ENCODE measurements at places on chromosomes 5 and 9.

DNA sequence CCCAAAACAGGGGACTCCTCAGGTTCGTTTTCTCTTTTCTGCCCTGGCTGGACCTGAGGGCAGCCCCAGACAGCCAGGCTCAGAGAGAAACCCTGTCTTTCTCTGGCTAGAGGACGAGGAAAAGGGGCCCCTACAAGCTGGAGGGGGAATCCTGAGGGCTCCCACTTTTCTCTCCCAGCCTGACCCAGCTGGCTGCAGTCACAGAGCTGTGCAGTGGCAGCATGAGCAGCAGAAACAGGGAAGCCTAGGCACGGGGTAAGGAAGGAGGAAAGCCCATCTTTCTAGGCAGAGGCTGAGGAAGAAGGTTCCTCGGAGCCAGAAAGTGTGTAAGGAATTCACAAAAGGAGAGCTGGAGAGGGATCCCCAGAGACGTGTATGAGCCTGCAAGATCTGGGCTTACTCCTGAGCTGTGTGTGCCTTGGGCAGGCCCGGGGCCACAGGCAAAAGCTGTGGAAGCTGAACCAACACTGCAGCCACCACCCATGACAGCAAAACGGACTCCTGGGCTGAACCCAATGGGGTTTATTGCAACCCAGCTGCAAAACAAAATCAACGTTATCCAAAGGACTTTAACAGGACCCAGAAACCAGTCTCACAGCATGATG lies 16.2 kb downstream of the CAMSAP1 start:
- no peak for DNase-seq

DNA sequence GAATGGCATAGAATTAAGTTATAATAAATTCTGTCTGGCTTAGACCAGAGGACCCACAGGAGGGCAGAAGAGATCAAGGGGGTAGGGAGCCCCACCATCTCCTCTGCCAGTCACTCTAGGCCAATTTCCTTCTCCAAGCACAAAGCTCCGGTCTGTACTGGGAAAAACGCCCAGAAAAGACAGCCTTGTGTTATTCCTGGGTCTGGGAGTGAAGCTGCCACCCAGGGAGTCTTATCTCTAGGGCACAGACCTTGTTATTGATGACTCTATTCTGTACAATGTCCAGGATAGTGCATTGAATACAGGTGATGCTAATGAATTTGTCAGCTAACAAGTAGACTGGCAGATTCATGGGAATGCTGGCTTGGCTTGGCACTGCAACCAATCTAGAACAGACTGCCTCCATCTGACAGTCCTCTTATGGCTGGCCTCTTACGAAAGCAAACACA lies 60.7 kb downstream of the MED27 start:
- no peak for DNase-seq

- DNase-seq: no peak
Measured at GRCh38 chr5:62341783-62342475, 35.9 kb downstream of the KIF2A start.

GRCh38 chr5:79436821-79437220 lies 77.1 kb downstream of the HOMER1 start:
- DNase-seq: no peak

GRCh38 chr5:32595118-32595517 lies 9.8 kb downstream of the SUB1 start:
- DNase-seq: no peak

GRCh38 chr9:38489057-38489456 lies 64.8 kb upstream of the IGFBPL1 start:
- no peak for DNase-seq

DNA sequence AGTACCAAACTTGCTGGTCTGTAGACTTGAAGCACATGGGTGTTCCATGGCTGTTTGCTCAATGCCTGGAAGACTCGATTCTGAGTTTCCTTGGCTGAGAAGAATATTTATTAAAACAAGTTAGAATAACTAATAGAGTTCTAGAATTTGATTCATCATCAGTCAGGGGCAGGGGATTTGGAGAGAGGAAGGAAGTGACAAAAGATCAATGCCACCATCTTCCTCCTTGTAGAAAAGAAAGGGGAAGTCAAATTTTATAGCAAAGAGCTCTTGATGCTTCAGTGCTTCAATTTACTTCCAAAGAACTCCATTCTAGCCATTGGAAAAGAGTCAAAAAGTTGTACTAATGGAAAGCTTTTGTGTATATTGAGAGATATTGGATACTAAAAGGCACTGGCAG lies 236.3 kb downstream of the MCTP1 start:
- DNase-seq: no peak

GRCh38 chr9:129111528-129112151 lies 425 bp downstream of the PTPA start:
- peak; percentile 67 for DNase-seq

- no peak for DNase-seq
Measured at GRCh38 chr5:103477678-103478077, 84.9 kb downstream of the NUDT12 start.

DNA sequence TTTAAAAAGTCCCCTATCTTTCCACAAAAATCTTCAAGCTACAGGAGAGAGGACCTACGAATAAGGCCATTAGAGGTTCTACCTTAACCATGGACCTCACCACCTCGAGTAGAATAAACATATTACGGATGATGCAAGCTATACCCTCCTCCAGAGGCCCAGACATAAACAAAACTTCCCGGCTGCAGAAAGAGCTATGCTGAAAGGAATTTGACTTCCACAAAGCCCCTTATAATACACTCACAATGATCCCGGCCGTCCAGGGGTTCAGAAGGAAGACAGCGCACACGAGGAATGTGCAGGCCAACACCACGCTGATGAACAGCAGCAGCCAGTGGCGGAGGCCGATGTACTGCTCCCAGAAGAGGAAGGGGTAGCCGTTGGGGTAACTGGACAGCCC lies 59.0 kb downstream of the PTCH1 start:
- DNase-seq: no peak

- no peak for DNase-seq
Measured at GRCh38 chr5:170292179-170293104, 5.1 kb downstream of the LCP2 start.

- no peak for DNase-seq
Measured at GRCh38 chr5:122297587-122298298, 14.3 kb upstream of the SNCAIP start.

- DNase-seq: no peak
Measured at GRCh38 chr5:31889001-31889561, 250.2 kb downstream of the PDZD2 start.

GRCh38 chr5:128199611-128200010 lies 116.0 kb downstream of the SLC12A2 start:
- DNase-seq: no peak

DNA sequence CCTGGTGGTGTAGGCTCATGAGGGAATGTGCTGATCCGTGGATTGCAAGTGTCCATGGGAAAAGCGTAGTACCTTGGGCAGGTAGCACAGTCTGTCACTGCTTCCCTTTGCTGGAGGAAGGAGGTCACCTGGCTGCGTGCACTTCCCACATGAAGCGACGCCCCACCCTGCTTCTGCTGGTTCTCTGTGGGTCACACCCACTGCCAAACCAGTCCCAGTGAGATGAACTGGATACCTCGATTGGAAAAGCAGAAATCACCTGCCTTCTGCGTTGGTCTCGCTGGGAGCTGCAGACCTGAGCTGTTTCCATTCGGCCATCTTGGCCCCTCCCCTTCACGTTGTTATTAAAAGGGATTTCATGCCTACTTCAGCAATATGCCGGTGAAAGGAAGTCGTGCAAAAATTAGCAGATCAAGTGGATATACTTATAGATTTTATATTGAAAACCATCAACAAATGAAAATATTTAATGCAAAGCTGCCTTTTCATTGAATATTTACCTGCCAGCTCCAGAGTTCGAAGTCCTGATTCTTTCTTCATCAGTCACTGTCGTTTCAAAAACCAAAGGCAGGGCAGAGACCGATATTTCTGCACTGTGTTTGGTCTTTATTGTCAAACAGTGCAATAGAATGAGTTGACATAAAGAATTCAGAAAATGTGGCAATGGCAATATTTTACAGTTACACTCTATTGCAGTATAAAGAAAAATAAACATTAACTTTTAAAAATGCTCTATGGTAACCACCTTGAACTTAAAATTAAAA lies 123.2 kb downstream of the JAKMIP2 start:
- no peak for DNase-seq

GRCh38 chr9:137351781-137352501 lies 49.9 kb upstream of the NRARP start:
- no peak for DNase-seq

- DNase-seq: no peak
Measured at GRCh38 chr9:73565833-73566465, 414.3 kb downstream of the ANXA1 start.

DNA sequence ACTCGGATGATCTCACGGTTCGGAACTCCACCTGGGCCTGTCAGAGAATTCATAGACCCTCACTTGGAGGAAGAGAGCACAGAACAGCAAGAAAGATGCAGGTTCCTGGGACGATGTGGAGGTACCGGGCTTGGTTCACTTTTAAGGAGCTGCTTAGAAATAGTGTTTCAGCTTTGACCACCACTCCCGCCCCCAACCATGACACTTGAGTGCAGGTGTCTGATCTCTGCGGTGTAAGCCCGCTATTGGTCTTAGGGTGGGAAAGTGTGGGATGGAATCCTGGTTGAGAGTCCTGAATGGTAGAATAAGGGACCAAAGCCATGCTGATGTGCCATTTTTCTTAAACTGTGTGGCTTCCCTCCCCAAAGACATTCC lies 97.2 kb upstream of the LMX1B start:
- DNase-seq: no peak

GRCh38 chr5:149475777-149476176 lies 75.5 kb downstream of the CSNK1A1 start:
- no peak for DNase-seq

DNA sequence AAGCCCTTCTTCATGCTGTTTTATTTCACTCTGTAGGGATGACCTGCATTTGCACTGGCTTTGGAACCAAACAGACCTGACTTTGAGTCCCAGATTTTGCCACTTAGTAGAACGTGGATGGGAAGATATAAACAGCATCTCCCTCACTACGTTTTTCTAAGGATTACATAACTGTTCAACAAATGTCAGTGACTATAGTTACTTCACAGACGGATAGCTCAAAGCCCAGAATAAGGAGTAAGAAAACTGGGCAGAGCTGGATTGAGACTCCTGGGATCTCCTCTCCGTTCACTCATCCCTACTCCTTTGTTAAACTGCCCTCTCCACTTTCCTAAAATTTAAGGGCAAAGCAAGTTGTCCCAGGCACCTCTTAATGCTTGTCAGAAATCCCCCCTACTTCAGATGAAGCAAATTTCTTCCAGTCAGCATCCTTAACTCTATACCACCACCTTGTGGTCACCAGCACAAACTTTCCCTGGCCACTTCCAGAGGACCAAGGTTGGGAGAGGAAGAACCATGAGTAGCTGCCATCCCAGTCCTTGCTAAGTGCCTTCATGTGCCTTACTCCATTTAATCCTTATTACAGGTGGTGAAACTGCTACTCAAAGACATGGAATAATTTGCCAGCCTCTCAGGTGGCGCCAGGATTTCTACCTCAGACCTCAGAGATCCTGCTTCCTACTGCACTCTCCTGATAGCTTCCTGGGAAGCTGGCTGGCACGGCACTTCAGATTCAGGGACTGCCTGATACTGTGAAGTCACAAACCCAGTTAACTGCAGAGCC lies 38.4 kb downstream of the EGR1 start:
- peak; percentile 57 for DNase-seq

GRCh38 chr5:81203729-81204128 lies 29.4 kb upstream of the CKMT2 start:
- DNase-seq: no peak

DNA sequence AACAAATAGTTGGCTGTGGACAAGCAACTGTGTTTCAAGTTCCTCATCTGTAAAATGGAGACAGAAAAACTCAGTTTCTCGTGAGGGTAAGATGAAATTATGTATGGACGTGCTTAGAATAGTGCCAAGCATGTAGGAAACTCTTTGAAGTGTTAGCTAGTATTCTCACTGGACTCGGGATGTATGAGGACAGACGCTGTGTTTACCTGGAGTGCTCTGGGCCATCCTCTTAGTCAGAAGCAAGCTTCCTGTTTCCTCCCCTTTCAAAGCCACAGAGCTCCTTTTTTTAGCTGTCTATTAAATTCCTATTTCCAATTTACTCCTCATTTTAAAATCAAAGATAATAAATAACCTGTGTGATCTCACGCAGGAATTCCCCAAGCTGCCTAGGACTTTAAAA lies 23.8 kb upstream of the IQGAP2 start:
- no peak for DNase-seq

GRCh38 chr5:142115937-142116614 lies 7.5 kb downstream of the NDFIP1 start:
- DNase-seq: no peak

DNA sequence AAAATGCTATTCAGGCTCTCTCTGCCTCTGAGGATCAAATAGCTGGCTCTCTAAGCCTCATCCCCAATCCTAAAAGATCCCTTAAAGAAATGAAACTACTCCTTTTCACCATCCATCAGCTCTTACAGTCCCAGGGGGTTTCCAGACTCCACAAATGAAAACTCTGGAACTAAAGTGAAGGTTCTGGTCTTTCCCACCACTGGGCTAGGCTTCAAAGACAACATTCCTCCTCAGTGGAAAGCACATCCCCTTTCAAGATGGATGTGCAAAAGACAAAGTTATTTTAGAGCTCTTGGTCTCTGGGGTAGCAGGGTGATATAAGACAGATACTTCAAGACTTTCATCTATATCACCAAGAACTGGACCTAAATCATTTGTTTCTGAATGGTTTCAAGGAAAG lies 106.9 kb downstream of the DCP2 start:
- no peak for DNase-seq

DNA sequence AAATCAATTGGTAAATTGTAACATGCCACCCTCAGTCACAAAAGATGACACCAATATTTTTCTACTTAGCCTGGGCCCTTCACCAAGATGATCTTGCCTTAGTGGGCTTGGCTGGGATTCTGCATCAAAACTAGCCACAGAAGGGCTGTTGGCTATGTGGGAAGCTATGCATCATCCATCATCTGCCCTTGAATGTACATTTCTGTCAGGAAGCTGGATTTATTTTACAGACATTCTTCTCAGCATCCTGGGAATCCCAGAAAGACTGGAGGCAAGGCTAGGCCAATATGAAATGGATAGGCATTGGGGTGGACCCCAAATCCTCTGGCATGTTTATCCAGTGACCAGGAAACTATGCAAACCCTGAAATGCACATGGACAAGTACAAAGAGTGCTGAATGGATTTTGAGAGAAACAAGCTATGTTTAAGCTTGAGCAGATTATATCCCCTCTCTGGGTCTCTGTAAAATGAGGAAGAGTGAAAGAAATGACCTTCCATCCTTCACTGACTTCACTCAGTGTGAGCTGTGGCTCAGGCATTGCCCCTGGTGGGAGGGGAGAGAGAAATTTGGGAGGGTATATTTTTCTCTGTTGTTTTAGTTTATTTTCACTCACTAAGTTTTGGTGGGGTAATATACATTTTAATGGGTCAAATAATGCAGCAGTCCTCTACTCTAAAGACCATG lies 283.6 kb downstream of the EBF1 start:
- DNase-seq: no peak

DNA sequence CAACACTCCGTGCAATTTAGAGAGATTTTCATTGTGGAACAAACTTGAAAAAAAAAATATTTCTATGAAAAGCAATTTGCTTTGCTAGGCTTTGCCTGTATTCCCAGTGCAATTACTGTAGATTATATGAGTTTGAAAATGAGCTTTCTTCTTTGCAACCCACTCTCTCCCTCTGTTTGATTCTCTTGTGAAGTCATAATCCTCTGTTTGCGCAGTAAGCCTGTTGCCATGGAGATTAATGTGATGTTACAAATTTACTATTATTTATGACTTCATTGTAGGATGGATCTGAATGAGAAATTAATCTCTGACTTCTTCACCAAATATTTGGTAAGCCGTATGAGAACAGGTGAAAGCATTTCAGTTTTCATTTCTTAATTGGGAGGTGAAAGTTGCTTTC lies 320.3 kb downstream of the SPATA31D1 start:
- no peak for DNase-seq

All from GM13977 (cell line).